ENCODE measurements at places on chromosomes 16 and 17. TPM values are rescaled to one million over a fixed set of nuclear protein-coding genes. Genes with fewer than 3 reads are reported as not detected.

The SULT1A2 gene
- total RNA-seq, result not detected

GRCh38 chr16:76176616-76177015 is 100.6 kb upstream of the CNTNAP4 start:
- no peak for DNase-seq

- DNase-seq, result no peak
These were observed 754.6 kb upstream of the EEF2KMT start for GRCh38 chr16:5852151-5852550.

GRCh38 chr16:10981697-10982216 is 37.4 kb downstream of the CLEC16A start:
- no peak for DNase-seq

Data from natural killer cell treated with Interleukin-12 subunit alpha and Interleukin-12 subunit beta and Interleukin-15 and Interleukin-18, amount 100 ng/mL, for 72 hours (primary cell).